ENCODE measurements at places on chromosomes 12 and 14.

DNA sequence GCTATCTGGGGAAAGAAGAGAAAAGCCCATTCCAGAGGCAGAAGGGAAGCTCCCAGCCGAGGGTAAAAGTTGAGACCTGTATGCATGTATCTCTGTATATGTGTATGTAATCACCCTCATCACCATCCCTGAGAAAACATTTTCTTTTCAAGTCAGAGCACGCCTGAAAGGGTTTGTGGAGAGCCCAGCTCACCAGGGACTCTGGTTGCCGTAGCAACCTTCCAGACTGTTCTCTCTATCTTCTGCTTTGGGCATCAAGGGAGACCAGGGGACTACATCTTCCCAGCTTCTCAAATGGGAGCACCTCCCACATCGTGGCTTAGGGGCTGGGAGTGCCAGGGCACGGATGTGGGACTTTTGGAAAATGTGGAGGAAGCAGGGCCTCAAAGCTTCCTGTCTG, 93.5 kb downstream of the GALNT8 start:
- no peak for DNase-seq

DNA sequence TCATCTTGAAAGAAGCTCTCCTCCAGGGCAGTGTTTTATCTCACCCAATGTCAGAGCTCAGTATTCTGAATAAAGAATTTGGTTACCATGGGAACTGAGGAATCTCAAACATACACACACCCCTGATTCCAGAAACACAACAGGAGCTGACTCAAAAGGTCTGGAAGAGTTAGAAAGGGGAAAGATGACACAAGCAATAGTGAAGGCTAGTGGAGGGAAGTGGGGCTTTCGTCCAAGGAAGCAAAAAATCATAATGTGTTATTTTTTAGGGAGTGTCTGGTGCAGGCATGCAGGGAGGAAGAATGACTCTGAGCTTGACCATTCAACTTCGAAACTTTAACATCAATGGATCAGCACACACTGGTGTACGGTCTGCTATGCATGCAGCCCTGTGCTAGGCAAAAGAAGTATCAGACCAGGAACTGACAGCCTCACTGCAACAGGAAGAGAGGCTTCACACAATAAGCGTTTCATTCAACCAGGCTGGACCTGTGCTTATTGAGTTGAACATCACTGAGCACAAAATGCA, 20.3 kb downstream of the HEBP1 start:
- no peak for DNase-seq

DNA sequence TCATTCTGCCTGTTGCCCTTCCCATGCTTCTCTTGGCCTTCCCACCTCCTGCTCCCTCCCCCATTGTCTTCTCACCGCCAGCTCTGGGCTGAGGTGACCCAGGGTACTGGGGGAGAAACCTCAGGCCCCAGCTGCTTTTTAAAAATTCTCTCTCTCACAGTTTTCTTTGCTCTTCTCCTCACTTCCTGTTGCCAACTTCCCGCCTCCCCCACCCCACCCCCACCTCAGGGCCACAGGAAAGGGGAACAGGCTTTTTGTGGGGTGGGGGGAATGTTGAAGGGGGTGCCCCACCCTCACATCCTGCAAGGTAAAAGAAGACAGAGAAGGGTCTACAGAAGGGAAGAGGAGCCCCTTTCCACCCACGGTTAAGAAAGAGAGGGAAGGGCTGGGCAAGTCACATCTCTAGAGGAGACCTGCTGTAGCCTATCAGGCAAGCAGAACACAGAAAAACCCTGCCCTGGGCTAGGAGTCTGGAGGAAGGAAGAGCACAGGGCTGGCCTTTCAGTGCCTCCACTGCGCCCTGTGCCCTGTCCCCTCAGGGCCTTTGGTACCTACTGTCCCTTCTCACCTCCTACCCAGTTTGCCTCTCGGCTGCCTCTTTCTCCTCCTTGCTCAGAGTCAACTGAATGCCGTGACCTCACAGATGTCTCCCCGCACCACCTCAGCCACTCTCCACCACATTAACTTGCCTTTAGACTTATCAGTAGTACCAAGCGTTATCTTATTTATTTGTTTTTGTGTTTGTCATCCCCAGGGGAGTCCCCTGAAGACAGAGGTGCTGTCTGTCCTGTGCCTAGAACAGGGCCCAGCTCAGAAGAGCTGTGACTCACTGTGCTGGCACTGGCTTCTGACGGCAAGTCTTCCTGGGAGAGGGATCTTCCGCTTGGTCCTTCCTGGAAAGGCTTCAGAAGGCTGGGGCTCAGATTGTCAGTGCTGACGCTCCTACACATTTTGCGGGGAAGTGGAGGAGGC, 1.7 kb downstream of the ARHGAP9 start:
- DNase-seq: peak; percentile 46

DNA sequence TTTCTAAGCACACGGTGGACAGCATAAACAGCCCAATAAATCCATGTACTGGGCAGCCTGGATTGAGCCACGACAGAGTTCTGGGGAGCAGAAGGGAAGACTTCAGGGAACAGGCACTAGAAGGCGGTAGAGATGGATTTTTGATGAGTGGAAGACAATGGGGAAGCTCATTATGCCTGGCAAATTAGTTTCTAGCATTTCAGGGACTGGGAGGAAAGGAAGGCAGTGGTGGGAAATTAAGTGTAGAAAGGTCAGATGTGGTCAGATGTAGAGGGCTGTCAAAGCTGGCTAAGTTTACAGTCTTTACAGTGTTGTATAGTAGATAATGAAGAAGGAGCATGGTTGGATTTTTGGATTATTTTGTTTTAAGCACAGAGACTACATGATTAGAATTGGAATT, 9.2 kb downstream of the EGLN3 start:
- no peak for DNase-seq

GRCh38 chr12:1488908-1489381, 105.4 kb downstream of the FBXL14 start:
- no peak for DNase-seq

DNA sequence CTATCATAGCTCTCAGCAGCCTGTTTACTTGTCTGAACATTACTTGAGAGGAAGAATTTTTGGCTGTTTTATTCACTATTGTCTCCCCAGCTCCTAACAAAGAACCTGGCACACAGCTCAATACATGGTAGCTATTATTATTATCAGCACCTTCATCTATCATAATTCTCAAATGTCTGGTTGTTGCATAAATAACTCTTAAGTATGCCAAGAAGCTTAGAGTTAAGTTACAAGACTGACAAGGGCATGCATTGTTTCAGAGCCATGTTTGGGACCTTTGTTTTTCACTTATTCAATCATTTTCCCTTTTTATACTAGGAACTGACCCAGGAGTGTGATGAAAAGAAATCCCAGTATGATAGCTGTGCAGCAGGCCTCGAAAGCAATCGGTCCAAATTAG, 77.5 kb upstream of the ATP2A2 start:
- no peak for DNase-seq

- DNase-seq: no peak
These were observed 106.6 kb downstream of the DYRK2 start for GRCh38 chr12:67754933-67755697.

GRCh38 chr12:42213954-42214426, 24.1 kb downstream of the YAF2 start:
- DNase-seq: no peak

GRCh38 chr12:110680032-110680431, 8.9 kb downstream of the HVCN1 start:
- no peak for DNase-seq

GRCh38 chr12:15634010-15634683, 155.0 kb downstream of the EPS8 start:
- DNase-seq: no peak

DNA sequence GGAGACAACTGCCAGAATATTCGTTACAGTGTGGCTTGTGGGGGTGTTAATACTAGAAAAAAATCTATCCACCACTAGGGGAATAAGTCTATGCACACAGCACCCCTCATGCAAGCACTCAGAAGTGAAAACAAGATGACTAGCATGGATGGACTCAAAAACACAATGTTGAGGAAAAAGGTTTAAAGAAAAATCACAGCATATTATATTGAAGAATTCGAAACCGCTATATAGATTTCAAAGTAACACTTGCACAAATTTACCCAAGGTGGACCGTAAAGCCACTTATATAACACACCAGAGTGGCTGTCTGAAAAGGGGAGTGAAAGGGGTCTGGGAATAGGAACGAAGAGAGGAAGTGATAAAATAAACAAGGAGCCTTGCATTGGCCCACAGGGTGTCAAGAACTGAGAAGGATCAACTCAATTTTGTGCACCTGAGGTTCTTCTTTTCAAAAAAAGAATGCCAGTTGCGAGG, 544 bp downstream of the ABCD4 start:
- DNase-seq: peak; percentile 55

- DNase-seq: no peak
These were observed 271.8 kb downstream of the AEBP2 start for GRCh38 chr12:19710811-19711793.

GRCh38 chr12:42473561-42473960, 116.0 kb downstream of the PRICKLE1 start:
- no peak for DNase-seq

- DNase-seq: no peak
These were observed 146.2 kb downstream of the BCL11B start for GRCh38 chr14:99125616-99126431.

- no peak for DNase-seq
These were observed 1.0 kb downstream of the HOMEZ start for GRCh38 chr14:23284654-23285529.

GRCh38 chr12:59383079-59383822, 212.6 kb upstream of the SLC16A7 start:
- DNase-seq: no peak

GRCh38 chr14:74507085-74507484, 13.5 kb downstream of the ISCA2 start:
- DNase-seq: no peak

- DNase-seq: no peak
These were observed 3.8 kb downstream of the DIO3 start for GRCh38 chr14:101564819-101565698.

DNA sequence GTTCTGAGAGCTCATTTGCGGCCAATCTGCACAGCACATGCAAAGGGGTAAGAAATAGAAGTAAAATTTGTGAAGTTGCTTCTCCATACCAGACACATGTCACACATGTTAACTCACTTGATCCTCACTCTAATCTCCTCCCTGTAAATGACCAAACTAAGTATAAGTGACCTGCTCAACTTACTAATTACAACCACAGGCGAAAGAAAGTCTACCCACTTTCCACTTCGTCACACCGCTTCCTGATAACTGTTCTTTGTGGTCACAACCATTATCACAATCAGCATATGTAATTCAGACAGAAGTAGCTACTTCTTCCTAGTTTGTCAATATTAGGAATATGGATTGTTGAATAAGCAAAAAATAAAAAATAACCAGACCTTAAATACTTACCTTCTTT, 293.7 kb upstream of the CLEC14A start:
- DNase-seq: no peak

GRCh38 chr14:60204843-60205774, 39.9 kb upstream of the DHRS7 start:
- DNase-seq: peak; percentile 47

GRCh38 chr14:104145826-104146601, 7.6 kb downstream of the KIF26A start:
- DNase-seq: no peak

GRCh38 chr14:26216786-26217185, 381.0 kb downstream of the NOVA1 start:
- no peak for DNase-seq

- DNase-seq: peak; percentile 12
These were observed 22.4 kb downstream of the RXYLT1 start for GRCh38 chr12:63802012-63802608.

GRCh38 chr12:117356048-117356447, 5.4 kb downstream of the NOS1 start:
- no peak for DNase-seq

DNA sequence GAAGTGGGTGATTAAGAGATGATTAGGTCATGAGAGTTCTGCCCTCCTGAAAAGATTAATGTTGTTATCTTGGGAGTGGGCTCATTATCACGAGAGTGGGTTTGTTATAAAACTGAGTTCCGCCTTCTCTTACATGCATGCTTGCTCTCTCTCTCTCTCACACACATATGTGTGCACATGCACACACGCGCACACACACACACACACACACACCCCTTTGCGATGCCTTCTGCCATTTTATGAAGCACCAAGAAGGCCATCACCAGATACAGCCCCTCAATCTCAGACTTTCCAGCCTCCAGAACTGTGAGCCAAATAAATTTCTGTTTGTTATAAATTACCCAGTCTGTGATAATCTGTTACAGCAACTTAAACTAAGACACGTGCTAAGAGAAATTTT, 5.7 kb upstream of the SLC41A2 start:
- no peak for DNase-seq

GRCh38 chr14:77458249-77458950, 507 bp downstream of the AHSA1 start:
- peak; percentile 47 for DNase-seq

DNA sequence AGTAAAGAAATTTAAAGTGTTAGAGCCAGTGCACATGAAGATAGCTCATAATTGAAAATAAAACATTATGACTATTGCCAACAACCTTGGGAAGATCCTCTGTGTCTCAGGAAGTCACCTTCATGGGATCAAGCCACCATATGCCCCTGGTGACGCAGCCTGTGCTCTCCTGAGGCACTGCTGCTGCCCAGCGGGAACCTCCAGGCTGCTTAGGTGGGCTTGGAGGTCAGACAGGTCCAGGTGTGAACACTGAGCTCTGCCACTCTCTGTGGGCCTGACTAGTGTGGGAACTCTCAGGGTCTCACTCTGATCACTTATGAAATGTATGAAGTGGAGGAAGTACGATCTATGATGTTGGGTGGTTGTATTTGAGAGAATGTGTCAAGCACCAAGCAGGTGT, 16.7 kb downstream of the SLC35E3 start:
- DNase-seq: no peak

GRCh38 chr12:45575823-45576475, 153.6 kb upstream of the ARID2 start:
- DNase-seq: peak; percentile 25

DNA sequence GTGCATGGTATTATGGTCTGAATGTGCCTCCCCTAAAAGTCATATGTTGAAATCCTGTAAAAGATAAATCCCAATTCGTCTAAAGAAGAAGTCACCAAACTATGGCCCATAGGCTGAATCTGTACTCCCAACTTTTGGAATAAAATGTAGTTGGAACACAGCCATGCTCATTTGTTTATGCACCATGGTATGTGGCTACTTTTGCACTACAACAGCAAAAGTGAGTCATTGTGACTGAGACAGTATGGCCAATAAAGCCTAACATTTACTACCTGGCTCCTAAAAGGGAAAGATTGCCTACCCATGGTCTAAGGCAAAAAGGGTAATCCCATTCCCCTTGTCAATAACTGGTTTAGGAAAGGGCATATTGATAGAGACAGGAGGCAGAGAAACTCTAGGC, 101.8 kb downstream of the LRIG3 start:
- no peak for DNase-seq

- no peak for DNase-seq
These were observed 3.2 kb upstream of the NACA start for GRCh38 chr12:56728139-56728861.

DNA sequence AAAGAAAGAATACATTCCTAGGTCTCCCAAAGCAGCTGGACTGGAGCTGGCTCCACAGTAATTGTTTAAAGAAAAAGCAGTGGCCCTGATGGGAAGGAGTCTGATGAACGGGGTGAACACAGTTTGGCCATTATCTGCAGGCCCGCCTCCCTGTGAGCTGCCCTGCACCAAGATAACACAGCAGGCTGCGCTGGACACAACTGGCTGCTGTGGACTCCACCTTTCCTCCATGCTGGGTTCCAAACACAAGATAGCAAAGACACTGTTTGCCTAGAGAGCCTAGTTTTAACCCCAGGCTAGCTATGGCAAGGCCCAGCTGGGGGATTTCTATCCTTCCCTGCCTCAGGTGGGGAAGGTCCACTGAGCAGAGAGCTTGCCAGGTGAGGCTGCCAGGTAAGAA, 34.6 kb downstream of the ZFP36L1 start:
- no peak for DNase-seq

Measured in germinal center (tissue), 1 donor.